AG09309 (cell line): ENCODE measurements at places on chromosomes 2 and 18.

DNA sequence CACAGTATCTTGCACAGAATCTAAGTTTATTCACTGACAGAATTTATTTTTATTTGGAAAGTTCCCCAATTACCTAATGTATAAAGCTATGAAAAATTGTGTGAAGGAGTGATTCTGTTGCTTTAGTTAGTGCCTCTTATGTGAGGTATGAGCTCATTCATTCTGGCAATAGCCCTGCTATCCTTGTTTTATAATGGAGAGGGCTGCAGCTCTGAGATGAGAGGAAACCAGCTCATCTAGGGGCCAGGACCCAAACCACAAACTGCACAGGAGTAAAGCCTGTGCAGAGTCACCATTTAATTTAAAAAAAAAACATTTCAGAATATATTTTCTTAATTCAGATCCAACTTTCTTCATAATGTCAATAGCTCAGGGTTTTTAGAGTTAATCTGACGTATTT lies 383.0 kb downstream of the TMEM182 start:
- DNase-seq: no peak

DNA sequence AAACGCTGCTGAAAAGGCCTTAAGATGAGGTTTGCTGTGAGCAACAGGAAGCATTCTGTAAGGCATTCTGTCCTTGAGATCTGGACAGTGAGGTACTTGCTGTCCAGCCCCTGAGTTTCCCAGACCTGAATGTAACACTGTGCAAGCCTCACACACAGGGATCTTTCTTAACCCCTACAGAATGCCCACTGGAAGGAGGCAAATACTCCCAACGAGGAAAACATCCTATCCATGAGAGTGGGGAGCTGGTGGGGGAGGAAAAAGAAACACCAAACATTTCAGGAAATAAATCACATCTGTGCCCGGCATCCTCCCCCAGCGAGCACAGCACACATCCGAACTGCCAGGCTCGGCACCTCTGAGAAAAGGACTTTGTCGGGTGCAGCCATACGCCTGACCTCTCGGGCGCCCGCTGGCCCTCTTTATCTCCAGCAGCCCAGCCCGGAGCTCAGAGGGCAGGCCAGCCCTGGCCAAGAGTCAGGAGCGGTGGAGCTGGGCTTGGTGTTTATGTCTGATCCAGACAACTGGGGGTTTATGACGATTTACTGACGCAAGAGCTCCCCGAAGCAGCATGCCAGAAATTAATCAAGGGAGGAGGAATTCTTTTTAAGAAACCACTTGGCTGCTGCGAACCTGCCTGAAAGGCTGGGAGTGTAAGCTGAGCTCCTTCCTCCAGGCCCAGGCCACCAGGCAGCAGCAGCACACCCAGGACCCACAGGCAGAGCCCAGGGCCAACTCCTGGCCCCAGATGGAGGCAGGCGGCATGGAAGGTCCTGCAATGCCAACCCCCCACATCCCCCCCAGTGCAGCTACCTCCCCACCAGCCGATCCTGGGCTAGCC lies 72.2 kb downstream of the HDAC4 start:
- DNase-seq: peak; percentile 79

GRCh38 chr2:103009871-103010270 lies 248.0 kb downstream of the TMEM182 start:
- no peak for DNase-seq

DNA sequence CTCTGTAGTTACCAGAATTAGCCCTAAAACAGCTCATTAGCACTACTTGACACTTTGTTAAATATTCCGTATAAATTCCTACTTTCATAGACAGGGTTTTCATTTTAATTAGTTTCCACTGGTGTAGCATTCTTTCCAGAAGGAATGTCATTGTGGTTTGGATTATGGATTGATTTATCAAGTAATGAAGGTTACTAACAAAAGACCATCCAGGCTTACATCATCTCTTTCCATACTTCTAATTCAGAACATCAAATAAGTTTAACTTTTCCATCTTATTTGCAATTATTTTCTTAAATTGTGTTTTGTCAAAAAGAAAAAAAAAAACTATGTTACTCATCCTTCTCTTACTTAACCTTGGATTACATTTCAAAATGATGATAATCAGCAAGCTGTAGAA lies 231.8 kb upstream of the SPOPL start:
- no peak for DNase-seq
